CD4-positive, alpha-beta T cell treated with Interleukin-2 at 100 ng/mL for 4 hours (primary cell): ENCODE measurements at places on chromosomes 11 and 22.

DNA sequence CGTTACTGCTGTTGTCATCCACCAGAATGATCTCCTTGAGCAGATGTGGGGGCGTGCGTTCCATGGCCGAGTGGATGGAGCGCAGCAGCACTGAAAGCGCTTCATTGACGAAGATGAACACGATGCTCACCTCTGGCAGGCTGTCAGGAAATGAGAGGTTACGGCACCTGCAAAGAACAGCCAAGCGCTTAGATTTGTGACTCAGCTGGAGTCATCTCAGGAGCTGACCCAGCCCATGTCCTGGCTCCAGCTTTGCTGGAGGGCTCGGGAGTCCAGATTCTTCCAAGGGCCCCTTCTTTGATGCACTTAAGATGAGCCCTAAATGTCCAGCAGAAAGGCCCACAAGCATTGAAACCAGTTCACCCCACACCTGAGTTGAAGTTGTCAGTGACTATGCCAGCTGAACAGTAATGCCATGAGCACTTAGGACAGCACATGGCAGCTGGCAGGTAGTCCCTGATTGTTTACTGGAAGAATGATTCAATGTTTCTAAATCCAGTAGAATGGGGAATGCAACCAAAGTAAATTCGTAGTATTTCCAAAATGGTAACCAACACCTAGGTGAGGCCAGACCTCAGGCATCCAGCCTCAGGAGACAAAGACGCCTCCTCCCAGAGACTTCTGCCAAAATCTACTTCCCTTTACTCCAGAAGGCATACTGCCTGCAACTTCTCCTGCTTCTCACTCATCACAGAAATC lies 79.7 kb upstream of the CSNK2A3 start:
- no peak for DNase-seq

DNA sequence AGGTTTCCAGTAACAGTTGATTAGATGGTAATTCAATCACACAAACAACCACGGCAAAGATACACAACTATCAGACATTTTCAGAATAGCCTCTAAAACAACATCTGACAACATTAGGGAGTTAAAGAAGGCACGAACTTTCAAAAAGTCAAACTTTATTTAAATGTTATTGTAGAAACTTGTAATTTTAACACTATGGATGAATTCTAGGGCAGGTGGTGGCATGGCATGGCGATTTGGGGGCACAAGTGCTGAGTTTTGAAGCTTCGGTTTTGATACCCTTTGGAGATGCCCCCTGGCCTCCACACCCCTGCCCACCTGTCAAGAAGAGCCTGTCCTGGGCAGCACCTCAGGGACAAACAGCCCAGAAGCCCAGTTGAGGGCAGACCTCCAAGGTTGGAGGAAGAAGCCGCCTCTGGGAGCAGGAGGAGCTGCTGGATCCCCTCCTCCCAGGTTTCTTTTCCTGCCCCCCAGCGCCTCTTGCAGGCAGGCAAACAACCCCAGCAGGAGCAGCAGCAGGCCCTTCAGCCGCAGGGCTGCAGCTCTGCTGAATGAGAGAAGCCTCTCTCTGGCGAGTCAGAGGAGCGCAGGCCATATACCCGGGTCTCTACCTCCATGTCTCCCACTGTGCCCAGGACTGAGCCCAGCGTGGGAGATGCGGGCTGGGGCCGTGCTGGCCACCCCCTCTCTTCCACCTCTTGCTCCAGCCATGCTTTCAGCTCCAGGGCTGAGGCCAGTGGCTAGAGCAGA lies 102.1 kb upstream of the IGLL5 start:
- DNase-seq, result no peak

DNA sequence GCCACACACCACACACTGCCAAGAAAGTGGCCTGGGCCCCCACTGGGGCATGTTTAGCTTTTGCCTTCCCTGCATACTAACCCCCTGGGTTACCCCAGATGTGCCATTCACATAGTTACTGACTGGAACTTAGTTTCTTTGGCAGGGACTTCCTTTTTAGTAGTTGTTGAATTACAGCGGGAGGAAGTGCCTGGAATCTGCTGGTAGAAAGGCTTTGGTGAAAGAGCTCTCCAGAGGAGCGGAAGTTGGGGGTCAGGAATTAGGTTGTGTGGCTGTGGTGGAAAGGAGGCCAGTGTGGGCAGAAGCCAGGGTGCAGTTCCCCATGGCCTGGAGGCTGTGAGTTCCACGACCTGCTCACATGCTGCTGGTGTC lies 69.0 kb downstream of the MED15 start:
- no peak for DNase-seq

- no peak for DNase-seq
These were observed 355.6 kb upstream of the DDI1 start for GRCh38 chr11:103680826-103681225.

GRCh38 chr11:9826390-9826789 lies 162.5 kb downstream of the SWAP70 start:
- DNase-seq, result no peak

DNA sequence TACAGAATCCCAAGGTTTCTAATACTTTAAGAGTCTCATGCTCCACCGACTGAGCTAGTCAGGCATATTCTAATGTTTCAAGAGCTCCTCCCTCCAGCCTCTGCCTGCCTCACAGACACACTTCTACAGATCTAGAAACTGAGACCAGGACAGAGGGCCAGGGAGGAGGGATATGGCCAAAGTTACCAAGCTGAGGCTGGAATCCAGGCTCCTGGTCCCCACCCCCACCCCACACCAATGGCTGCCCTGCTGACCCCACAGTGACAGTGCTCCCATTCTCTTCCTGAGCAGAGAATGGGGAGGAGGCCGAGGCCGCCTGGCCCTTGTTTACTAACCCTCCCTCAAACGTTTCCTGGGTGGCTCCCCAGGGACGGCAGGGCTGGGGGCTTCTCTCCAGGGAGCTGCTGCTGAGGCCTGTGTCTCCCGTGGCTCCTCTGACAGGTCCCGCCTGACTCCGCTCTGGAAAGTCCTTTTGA lies 2.2 kb downstream of the PLEKHB1 start:
- DNase-seq, result no peak

DNA sequence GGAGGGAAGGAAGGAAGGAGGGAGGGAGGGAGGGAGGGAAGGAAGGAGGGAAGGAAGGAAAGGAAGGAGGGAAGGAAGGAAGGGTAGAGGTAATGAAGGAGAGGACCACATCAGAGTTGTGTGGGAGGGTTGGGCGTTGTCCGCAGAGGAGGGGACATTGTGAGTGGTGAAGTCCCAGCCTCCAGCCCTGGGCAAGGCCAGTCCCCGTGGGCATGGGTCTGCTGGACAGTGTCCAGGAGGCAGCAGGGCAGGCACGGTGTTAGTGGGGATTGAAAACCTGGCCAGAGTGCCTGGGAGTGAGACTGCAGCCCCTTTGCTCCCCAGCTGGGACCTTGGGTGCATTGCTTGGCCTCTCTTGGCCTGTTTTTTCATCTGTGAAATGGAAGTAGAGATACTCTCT lies 1462.3 kb downstream of the BRD1 start:
- no peak for DNase-seq

DNA sequence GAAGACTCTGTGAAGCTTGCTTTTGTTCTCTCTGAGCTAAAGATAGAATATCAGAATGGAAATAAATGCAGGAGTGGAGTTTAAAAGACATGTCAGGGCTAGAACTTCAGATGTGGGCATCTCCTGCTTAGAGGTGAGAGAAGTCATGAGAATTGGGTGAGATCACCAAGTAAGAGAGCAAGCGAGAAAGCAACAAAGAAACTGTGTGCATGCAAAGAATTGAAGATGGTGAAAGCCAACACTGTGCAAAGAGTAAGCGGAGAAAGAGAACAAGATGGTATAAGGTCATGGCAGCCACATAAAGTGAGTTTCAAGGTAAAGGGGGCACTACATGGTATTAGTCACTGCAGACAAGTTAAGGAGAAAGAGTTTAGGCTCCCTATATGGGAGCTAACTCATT lies 57.3 kb upstream of the SCUBE2 start:
- no peak for DNase-seq

GRCh38 chr22:43391306-43391705 lies 20.5 kb upstream of the MPPED1 start:
- DNase-seq, result no peak

DNA sequence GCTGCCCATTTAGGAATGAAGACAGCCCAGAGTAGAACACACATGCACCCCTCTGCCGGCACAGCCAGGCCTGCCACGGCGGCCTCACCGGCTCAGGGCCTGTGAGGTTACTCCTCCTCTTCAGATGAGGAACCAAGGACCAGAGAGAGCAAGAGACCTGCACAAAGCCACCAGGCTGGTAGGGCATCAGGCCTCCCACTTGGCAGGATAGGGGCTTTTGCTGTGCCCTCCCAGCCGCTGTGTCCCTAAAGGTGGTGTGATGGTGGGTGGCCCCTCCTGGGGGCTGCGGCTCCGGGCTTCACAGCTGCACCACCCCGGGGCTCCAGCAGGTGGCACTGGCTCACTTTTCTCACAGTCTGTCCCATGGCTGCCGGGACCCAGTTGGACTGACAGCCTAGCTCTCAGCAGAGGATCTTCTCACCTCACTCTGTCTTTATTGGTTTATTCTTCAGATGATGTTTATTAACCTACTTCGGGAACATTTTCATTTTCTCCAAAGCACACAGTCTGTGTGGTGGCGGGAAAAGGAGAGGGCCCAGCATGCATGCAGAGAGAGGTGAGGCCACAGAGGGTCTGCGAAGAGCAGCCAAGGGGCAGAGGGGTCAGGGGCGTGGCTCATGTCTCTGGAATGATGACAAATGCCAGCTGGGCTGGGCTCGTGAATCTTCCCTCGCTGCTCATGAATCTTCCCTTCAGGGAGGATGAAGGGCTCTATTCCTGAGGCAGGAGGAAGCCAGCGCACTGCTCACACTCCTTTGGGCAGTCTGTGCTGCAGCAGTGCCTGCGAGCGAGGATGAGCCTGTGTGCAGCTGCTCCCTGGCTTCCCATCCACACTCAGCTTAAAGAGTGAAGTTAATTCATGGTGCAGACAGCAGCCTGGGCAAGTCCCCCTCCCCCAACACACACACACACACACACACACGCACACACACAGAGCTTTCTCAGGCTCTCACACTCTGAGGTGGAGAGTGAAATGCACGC lies 101.1 kb upstream of the PITPNB start:
- peak; percentile 50 for DNase-seq

DNA sequence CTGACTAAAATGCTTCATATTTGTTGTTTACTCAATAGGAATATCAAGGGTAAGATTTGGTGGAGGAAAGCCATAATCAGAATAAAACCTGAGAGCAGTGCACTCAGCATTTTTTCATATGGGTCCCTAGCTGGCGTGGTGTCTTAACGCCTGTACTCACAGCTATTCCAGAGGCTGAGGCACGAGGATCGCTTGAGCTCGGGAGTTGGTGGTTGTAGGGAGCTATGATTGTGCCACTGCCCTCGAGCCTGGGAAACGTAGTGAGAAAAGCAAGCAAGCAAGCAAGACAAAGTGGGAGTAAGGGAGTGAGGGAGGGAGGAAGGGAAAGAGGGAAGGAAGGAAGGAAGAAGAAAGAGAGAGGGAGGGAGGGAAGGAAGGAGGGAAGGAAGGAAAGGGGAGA lies 242.5 kb downstream of the OR4C45 start:
- DNase-seq, result no peak

GRCh38 chr11:100575860-100576717 lies 111.0 kb upstream of the ARHGAP42 start:
- no peak for DNase-seq

GRCh38 chr11:115364896-115365295 lies 139.3 kb downstream of the CADM1 start:
- DNase-seq, result no peak

- no peak for DNase-seq
These were observed 156.4 kb downstream of the SWAP70 start for GRCh38 chr11:9820260-9820659.

- no peak for DNase-seq
These were observed 14.2 kb downstream of the AP5B1 start for GRCh38 chr11:65766535-65766934.

GRCh38 chr22:34019190-34019845 lies 99.0 kb upstream of the LARGE1 start:
- no peak for DNase-seq

DNA sequence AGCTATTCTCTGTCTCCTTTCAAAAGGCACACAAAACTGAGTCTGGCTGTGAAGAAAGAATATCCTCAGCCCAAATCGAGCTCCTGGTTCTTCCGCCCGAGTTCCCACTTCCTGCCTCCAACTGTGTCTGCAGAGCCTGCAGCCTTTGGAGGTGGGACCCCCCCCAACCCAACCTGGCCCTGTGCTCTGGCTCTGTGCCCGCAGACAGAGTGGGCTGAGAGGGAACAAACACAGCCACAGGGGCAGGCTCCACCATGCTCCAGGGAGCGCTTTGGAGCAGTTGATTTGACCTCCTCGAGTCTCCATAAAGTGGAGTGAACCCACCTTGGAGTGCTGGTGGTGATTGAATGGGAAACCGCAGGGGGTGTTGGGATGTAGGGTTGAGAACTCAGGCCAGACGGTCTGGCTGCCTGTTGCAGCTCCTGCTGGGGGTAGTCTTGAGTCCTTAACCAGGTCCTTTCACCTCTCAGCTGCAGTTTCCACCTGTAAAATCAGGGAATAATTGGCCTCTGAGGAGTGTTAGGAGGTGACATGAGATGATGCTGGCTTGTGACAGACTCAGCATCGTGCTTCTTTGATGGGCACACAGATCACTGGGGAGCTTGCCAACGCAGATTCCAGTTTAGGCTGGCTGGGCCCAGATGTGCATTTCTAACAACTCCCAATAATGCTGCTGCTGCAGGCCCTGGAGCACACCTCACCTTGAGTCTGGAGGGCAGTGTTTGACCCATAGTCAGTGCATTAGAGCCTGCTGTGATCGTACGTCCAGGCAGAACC lies 11.4 kb downstream of the DAGLA start:
- no peak for DNase-seq

DNA sequence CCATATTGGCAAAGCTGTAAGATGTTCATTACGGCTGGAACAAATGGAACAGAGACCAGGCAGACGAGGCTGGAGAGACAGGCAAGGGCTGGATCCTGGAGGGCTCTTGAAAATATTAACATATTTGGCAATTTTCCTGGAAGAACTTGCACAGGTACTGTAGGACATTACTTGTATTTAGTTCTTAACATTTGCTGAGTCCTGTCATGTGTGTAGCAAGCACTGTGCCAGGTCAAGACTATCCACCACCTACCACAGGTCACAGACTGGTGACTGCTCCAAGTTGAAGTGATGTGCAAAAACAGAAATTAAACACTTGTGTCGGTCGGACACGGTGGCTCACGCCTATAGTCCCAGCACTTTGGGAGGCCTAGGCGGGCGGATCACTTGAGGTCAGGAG lies 58.7 kb upstream of the TNRC6B start:
- DNase-seq, result no peak

GRCh38 chr11:3184732-3185347 lies 19.7 kb upstream of the OSBPL5 start:
- DNase-seq, result no peak

GRCh38 chr22:34943830-34944229 lies 122.1 kb upstream of the ISX start:
- no peak for DNase-seq

DNA sequence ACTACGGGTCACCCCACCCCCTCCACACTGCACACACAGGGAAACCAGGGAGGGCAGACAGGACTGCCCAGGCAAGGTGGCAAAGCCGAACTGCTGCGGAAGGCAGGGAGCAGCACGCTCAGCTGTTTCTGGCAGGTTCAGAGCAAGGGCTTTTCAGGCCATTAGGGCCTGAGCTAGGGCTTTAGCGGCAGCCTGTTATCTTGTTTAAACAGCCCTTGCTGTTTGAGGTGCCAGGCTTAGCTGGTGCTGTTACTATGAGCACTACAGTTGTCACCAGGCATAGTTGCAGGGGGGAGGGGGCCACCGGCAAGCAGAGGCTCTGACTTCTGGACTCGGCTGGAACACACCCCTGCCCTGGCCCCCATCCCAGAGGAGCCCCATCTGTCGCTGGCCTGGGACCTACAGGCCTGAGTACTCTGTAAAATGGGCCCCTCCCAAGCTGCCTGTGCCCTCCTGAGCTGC lies 34.9 kb downstream of the RSPH14 start:
- DNase-seq, result no peak
